ENCODE measurements at places on chromosomes 2 and 18.

- no peak for DNase-seq
Observed at GRCh38 chr2:176664478-176664877, 395.2 kb downstream of the MTX2 start.

DNA sequence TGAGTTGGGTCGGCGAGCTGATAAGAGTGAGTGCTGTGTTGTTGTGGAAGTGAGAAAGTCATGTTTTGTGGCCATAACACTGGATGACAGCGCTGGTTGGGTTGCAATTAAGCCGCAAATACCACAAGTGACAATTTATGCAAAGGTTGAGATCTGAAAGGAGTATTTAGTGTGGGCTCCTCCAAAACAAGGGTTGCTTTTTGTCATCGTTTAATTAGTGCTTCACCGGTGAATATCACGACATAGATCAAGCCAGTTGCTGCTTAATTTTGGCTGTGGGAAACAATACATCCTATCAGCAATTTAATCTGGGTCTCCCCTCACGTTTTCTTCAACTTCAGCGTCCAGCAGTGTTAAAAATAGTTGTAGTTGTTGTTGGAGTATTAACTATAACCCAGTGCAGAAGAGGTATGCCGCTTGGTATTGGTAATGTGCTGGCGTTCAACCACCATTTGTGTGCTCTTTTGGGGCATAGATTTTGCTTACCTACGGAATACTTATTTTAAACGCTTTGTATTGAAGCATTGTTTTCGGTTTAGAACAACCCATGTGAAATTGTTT is 662 bp downstream of the ACVR2A start:
- no peak for DNase-seq

GRCh38 chr18:55384551-55385275 is 203.3 kb downstream of the TCF4 start:
- DNase-seq = no peak

DNA sequence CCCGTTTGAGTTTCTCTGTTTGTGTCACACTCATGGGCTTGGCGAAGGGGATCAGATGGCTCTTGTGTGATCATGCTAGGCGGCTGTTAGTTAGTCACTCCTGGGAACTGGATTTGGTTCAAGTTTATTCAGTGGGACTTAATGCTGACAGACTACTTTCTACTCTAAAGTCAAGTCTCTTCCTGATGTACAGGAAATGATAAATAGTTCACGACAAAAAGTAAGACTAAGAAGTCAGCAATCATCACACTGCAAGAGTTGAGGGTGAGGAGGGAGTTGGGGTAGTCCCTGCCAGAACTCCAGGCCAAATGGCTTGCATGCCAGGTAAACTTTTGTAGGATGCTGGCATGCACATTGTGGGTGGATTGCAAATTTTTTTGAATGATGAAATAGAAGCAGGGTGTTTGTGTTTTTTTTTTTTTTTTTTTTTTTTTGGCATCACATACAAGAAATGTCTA is 25.1 kb upstream of the CCL20 start:
- DNase-seq = no peak

- DNase-seq = no peak
Observed at GRCh38 chr2:239678186-239678490, 277.3 kb upstream of the HDAC4 start.

- DNase-seq = no peak
Observed at GRCh38 chr18:32299484-32299883, 109.6 kb downstream of the MEP1B start.

DNA sequence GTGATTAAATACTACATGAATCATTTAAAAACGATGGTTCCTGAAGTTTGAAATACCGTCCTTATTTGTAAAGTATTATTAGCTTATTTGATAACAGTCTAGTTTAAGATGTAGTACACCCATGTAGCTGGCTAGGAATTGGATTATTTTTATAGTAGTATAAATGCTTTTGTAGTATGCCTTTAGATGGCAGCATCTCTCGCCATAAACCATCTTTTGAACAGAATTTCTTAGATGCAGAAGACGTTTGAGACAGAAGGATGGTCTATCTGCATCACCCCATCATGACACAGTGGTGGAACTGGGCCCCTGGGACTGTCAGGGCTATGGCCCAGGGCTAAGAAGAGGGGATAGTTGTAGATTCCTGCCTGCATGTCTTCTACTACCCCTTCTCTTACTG is 152.7 kb downstream of the WDSUB1 start:
- no peak for DNase-seq

- DNase-seq = no peak
Observed at GRCh38 chr2:216633616-216634369, 573 bp downstream of the IGFBP2 start.

DNA sequence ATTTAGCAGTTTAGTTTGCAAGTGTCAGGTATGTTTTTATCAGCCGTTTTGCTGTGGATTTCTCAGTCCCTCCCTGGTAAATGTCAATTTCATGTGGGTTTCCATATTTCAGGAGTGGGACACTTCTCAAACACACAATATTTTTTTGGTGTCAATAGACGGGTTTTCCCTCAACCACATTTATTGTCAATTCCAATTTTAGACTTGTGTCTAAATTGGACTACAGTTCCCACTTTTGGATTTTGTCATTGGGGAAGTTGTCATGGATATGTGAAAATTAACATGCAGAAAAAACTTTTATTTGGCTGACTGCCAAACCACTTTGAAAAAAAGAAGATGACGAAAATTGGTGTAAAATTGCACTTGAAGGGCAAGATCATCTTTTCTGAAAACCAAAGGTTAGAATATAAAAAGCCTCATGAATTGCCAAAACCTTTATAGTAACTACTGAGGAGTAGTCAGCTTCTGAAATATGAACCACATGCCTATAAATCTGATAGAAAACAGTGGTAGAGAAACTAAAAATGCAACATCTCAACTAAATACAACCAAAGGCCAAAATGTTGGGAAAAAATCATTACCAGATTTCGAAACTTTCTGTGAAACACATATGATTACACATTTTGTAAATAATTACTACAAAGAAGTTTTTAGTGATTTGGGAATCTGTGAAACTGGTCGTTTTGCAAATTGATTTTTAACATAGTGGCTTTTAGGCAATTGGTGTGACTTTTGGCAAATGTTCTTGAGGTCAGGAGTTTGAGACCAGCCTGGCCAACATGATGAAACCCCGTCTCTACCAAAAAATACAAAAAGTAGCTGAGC is 106.4 kb downstream of the BCL2L11 start:
- DNase-seq = no peak

DNA sequence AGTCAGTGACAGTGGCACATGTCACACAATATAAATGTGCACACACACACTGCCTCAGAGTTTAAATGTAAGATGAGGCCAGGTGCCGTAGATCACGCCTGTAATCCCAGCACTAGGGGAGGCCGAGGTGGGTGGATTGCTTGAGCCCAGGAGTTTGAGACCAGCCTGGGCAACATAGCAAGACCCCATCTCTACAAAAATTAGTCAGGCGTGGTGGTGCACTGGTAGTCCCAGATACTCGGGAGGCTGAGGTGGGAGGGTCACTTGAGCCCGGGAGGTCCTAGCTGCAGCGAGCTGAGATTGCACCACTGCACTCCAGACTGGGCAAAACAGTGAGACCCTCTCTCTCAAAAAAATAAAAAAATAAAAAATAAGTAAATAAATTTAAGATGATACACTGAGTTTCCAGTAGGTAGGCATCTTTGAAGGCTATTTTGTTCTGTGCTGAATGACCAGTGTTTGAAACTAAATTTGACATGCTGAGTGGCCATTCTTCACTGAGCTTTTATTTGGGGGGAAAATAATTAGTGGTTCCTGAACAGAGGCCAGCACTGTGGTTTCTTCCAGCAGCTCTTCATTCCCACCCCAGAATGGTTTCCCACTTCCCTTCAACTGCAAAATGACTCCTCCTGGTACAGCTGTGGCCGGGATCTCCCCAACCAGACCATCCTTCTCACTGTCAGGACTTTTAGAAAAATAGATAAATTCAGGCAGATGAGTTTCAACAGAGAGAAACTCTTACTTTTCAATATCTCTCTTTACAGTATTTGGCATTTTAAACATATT is 44.9 kb downstream of the PSMG2 start:
- no peak for DNase-seq

DNA sequence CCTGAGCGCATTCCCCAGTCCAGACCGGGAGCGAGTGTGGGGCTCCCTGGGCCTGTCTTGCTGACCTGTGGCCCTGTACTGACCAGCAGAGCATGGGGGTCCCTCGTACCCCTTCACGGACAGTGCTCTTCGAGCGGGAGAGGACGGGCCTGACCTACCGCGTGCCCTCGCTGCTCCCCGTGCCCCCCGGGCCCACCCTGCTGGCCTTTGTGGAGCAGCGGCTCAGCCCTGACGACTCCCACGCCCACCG is 5.3 kb downstream of the NEU4 start:
- DNase-seq = no peak

- no peak for DNase-seq
Observed at GRCh38 chr2:210199854-210200253, 25.4 kb downstream of the ACADL start.

DNA sequence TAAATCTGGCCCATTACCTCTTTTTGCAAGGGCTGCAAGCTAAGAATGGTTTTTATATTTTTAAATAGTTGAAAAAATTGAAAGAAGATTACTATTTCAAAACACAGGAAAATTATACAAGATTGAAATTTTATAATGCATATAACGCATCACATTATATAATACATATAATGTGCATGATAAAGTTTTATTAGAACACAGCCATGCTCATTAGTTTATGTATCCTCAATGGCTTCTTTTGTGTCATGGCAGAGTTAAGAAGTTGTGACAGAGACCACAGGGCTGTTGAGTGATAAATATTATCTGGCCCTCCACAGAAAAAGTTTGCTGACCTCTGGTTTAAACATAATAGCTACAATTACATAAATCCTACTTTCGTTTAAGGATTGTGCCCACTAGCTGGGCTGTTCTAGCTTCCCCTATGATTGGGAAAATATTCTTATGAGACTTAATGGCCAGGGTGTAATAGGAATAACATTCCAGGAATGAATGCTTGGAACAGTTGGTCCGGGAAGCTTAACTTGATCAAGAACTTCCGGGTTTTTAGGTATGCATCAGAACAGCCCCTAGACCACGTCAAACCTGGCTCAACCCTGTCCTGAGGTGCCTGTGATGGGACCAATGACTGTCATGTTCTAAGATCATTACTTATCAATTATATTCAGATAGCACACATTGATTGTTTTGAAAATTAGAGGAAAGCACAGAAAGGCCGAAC is 98.7 kb upstream of the LPIN2 start:
- DNase-seq = no peak

DNA sequence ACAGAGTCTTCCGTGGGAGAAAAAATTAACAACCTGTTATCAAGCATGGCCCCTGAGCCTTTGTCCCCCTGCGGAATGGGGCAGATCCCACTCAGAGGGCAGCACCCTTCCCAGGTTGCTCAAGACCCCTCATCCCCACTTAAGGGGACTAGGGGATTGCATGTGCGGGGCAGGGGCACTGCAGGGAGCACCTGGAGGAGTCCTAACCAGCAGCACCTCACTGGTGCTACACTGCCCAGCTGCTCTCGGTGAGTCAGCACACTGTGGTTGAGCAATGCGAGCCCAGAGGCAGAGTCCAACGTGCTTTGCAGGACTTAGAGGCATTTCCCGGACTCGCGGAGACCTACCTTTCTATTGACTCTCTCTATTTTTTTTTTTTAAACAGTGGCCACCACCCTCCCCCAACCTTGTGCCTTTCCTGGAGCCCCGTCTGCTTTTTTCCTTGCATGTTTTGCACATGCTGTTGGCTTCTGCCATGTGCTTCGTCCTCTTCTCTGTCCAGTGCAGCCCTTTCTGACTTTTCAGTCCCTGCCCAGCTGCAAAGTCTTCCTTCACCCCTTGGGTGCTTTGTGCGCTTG is 74.0 kb downstream of the IL1R2 start:
- DNase-seq = no peak

GRCh38 chr2:88857951-88858411 is 166.5 kb downstream of the RPIA start:
- no peak for DNase-seq

- no peak for DNase-seq
Observed at GRCh38 chr2:38933653-38934052, 44.0 kb downstream of the ARHGEF33 start.

DNA sequence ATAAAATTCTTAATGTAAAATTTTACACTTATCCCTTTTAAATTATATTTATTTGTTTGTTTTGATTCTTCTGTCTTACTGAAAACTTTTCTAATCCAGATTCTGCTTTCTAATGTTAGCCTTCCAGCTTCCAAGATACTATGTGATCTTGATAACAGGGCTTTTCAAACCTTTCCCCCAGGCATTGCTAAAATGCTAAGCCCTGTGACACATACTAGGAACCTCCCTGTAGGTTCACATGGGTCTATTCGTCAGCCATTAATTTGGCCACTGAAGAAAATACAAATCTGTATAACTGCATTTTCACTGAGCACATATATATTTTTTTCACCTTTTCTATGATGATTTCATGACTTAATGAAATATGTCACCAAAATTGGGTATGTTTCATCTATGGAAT is 92.8 kb upstream of the MAP4K3 start:
- no peak for DNase-seq

DNA sequence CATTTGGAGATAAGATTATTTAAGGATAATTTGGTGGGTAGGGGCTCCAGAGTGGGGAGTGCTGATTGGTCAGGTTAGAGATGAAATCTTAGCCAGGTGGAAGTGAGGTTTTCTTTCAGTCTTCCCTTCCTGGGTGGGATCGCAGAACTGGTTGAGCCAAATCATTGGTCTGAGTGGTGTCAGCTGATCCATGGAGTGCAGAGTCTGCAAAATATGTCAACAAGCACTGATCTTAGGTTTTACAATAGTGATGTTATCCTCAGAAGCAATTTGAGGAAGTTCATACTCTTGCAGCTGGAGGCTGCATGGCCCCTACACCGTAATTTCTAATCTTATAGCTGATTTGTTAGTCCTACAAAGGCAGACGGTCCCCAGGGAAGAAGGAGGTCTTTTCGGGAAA is 1483.4 kb upstream of the ZEB2 start:
- DNase-seq = no peak

- DNase-seq = no peak
Observed at GRCh38 chr18:38459131-38459994, 893.8 kb upstream of the CELF4 start.

GRCh38 chr2:241036964-241037421 is 38.6 kb downstream of the SNED1 start:
- no peak for DNase-seq

- no peak for DNase-seq
Observed at GRCh38 chr2:82599021-82599420, 1860.1 kb downstream of the SUCLG1 start.

DNA sequence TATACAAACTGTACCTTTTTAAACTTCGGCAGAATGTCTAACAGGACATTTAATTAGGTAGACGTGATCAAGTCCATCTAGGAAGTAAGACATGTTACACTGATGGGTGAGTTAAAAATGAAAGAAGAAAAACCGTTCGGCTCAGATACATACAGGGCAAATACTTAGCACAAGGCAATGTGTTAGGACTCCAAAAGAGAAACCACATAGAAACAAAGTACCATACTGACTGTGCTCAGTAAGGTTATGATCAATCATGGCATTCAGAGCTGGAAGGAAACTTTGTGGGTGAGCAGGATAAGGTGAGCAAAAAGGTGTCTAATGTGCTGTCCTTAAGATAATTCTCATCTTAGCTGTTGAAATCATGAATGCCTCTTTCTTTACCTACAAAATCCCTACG is 211.9 kb downstream of the STK39 start:
- DNase-seq = no peak

GRCh38 chr2:24123922-24124580 is 782 bp downstream of the FAM228B start:
- DNase-seq = no peak

GRCh38 chr2:2597712-2598111 is 266.6 kb upstream of the MYT1L start:
- DNase-seq = no peak

GRCh38 chr2:8484502-8485283 is 197.2 kb upstream of the ID2 start:
- DNase-seq = no peak

GRCh38 chr18:62999392-62999791 is 284.1 kb downstream of the PHLPP1 start:
- DNase-seq = no peak

Data from NCI-H1417 treated with DMSO at 0.1 percent for 48 hours (cell line).